AG10803 (cell line): ENCODE measurements at places on chromosomes 4 and X.

GRCh38 chrX:87664381-87664780 lies 146.8 kb downstream of the KLHL4 start:
- DNase-seq: no peak

DNA sequence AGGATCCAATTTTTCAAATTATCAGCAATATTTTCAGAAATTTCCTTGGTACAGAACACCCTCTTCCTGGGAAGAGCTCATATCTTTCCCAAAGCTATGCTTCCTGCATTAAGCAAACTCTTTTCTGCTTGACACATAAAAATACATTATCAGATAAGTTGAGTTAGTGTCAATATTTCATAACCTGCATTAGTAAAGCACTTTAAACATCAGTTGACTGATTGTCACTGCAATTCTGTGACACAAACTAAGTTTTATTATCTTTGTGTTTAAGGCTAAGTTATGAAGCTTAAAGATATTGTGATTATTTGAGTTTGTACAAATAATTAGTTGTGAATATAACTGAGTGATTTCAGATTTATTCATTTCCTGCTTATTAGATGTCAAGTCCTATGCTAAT lies 1045.4 kb upstream of the GRID2 start:
- no peak for DNase-seq

GRCh38 chrX:96579252-96579651 lies 105.4 kb upstream of the DIAPH2 start:
- DNase-seq: no peak

DNA sequence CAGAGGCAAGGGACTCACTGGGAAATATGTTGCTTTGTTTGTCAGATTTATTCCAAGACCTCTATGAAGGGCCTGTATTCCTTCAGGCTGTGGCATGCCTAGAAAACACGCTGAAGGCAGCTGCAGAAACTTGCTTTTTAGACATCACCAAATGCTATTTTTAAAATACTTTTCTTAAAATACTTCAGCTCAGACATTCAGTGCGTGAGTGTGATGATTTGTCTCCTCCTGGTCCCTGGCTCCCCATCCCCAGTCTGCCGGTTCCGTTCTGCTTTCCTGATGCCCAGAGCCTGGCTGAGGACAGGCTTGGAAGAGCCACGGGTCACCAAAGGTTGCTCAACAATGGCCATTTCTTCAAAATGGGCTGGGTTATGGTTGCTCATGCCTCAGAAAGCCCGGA lies 55.0 kb downstream of the PSAPL1 start:
- DNase-seq: no peak

DNA sequence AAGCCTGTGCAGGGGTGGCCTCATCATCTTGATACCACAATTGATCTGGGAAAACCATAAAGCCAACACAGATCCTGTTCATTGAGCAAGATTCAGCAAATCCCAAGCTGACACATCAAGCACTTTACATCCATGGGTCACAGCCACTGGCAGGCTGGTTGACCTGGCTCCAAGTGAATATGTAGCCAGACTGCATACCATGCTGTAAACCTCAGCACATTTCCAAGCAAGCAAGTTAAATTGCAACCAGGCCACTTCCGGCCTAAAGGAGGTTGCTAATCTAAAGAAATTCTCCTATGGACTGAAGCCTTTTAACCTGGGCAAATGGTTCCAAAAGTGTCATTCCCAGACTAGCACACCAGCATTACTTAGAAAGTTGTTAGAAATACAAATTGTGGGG lies 54.4 kb upstream of the USP26 start:
- peak; percentile 1 for DNase-seq

- DNase-seq: no peak
These were observed 115.5 kb downstream of the DCTD start for GRCh38 chr4:182801636-182802035.

DNA sequence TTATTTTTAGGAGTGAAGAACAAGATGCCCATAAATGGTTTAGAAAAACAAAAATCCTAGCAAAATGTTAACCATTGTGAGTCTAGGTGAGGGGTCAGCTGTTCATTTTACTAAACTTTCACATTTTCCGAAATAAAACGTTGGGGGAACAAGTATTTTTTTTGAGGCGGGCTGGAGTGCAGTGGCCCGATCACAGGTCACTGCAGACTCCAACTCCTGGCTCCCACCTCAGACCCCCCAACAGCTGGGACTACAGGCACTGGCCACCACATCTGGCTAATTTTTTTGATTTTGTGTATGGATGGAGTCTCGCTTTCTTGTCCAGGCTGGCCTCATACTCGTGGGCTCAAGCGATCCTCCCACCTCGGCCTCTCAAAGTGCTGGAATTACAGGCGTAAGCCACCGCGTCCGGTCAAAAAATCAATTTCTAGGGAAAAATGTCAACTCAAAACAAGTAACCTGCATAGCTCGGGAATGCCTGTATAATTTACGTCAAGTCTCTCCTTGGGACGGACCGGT lies 742 bp upstream of the TAF1 start:
- no peak for DNase-seq

- DNase-seq: no peak
These were observed 75.7 kb upstream of the DCLK2 start for GRCh38 chr4:150002561-150002960.

DNA sequence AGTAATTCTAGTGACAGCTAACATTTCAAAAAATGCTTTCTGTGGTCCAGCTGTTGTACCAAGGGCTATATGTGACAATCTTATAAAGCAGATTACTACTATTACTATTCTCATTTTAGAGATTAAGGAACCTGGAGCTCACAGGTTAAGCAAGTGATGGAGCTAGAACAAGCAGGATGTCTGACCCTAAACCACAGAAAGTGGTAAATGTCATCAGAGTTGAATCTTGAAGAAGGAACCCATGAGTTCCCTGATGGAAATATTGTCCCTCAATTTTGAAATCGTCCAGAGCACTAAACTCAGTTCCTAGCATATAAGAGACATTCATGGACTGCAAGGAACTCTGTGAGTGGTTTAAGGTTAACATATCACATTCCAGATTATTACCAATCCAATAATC lies 214.0 kb downstream of the APBB2 start:
- DNase-seq: no peak

DNA sequence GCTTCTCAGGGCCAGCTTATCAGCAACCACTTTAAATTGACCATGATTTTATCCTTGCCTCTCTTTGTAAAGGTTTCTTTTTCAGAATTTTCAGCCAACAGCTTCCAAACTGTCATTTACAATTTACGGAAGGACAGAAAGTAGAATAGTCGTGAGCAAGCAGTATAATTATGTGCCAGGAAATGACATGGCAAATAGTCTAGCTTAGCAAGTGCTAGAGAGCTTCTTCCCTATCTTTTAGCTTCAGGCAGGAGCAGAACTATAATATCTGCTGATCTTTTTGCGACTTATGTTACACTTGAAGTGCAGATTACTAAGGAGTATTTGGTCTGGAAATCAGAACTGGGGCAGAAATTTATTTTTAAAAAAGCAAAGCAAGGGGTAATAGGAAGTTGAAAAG lies 123.0 kb upstream of the AP1S2 start:
- no peak for DNase-seq

DNA sequence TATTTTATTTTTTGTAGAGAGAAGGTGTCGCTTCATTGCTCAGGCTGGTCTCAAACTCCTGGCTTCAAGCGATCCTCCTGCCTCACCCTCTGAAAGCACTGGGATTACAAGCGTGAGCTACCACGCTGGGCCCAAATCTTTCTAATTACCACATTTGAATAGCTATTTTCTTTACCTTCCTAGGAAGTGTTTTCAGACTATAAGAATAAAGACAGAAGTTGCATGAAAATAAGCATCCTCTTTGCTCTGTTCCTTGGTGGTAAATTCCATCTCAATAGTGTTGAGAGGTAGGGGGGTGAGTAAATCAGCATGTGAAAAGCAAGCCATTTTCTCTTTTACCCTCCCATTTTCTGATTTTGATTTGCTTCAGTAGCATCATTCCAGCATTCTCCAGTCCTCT lies 122.4 kb downstream of the LARP7 start:
- no peak for DNase-seq

DNA sequence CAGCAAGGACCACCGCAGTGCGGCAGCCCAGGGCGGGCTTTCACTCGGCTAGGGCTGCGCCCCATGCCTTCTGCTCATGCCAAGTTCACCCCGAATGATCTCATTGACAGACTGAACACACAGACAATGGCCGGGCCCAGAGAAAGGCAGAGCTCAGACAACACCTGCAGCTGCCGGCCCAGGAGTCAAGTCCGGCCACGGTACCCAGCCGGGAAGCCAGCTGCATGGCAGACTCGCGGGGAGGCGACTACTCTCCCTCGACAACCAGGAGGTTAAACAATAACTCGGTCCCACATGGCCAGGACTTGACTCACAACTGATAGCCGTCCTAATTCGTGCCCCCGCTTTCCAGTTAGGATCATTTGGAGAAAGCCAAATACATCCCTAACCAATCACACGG lies 50.4 kb downstream of the ABLIM2 start:
- DNase-seq: no peak

GRCh38 chr4:16669036-16669435 lies 229.4 kb downstream of the LDB2 start:
- DNase-seq: peak; percentile 40

DNA sequence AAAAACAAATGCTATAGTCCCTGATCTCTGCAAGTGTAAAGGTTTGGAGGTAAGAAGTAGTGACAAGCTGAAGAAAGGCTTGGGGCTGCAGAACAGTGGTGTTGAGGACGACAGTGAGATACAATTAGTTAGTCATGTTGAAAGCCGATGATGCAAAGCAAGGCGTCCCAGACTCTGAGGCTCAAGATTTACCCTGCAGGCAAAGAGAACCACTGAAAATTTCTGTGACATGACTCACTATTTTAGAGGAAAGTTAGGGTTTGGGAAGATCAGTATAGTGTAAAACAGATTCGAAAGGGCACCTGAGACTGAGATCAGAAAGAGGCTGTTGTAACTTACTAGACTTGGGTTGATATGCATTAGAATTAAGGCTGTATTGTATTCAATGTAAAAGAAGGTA lies 281.3 kb upstream of the FTHL17 start:
- DNase-seq: peak; percentile 48
